GM12892 (cell line): ENCODE measurements at places on chromosomes 16 and 17.

DNA sequence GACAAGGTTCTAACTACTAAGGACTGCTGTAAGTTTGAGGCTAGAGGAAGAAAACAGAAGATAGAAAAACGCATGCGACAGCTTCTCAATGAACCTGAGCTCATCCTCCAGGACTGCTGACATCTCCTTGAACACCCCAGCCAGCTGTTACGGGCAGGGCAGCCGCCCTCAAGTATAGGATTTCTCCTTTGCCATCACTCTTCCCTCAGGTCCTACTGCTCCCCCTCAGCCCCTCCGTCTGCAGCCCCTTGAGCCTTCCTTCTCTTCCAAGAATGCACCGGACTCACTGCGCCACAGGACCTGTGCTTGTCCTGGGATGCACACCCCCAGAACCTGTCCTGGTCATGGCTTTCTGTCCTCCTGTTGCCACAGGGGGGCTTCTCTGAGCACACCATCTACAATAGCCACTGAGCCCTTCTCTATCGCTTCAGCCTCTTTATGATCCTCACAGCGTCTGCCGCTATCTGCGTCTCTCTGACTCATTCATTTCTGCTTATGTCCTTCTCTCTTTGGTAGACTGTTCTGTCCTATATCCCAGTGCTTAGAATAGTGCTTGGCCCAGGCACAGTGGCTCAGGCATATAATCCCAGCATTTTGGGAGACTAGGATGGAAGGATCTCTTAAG, 15.7 kb upstream of the XYLT2 start:
- DNase-seq, result no peak

DNA sequence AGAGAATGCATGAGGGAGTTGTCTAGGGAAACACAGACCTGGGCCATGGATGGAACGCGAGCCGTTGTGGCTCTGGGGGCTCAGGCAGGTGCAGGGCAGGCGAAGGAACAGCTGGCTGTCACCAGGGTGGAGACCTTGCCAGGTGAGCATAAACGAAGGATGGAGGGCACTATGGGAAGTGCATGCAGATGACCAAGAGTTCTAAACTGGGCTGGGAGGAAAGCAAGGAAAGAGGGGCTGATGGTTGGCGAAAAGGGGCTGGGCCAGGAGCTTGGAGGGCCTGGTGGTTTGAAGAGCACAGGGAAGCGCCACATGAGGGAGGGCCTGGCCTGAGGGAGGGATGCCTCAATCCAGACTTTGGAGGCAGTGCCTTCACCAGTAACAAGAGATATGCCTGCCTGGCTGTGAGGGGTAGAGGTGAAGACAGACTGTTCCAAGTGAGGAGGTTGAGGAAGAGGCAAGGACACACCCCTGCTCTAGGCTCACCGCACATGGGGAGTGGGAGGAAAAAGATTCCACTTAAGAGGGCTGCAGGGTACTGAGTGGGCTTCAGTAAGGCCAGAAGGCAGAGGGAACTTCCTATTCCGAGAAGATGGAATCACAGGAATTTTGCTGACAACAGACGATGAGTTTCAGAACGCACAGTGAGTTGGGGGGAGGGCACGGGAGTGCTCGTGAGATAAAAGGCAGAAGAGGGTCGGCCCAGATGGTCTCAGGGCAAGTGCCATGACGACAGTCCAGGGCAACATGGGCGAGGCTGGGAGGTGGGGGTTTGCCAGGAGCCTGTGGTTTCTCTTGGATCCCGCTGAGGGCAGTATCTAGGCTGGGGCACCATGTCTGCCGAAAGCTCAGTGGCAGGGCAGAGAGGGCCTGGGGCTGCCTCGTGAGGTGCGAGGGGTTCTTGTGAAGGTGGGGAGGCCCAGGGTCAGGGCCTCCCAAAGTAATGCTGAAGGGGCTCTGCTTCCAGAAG, 20.6 kb downstream of the B9D1 start:
- DNase-seq, result no peak

DNA sequence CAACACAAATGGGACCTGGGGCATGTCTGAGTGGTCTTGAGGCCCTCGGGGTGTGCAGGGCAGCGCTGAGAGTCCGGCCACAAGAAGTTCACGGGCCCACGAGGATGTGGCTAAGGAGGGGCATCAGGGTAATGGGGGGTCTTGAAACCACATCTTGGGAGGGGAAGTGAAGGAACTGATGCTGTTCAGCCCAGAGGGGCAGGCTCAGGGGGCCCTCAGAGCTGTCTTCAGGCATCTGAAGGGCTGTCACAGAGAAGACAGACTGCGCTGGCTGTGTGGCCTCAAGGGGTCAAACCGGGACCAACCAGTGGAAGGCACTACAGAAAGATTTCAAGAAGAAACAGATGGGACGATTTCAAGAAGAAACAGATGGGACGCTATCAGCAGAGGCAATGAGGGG, 45.1 kb downstream of the ZNF423 start:
- no peak for DNase-seq

DNA sequence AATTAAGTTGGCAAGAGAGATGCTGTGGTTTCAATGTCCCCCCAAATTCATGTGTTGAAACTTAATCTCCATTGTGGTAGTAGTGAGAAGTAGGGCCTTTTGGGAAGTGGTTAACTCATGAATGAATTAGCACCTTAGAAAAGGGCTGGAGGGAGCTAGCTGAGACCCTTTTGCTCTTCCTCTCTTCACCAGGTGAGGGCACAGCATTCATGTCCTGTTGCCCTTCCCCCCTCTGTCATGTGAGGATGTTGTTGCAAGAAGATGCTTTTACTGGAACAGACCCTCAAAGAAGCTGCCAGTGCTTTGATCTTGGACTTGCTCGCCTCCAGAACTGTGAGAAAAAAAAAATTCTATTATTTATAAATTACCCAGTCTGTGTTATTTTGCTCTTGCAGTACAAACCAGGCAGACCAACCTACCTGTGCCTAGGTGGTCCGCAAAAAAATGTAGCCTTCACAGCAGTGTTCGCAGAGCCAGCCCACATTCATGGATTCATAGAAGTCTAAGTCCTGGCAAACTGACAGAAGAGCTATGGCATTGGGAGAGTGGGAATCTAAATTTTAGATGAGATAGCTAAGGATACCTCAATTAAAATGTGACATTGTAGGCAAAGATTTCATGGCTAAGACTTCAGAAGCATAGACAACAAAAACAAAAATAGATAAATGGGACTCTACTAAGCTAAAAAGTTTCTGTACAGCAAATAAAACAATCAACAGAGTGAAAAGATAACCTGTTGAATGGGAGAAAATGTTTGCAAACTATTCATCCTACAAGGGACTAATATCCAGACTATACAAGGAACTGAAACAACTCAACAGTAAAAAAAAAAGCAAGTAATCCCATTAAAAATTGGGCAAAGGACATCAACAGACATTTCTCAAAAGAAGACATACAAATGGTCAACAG, 32.0 kb upstream of the ABCA5 start:
- no peak for DNase-seq

DNA sequence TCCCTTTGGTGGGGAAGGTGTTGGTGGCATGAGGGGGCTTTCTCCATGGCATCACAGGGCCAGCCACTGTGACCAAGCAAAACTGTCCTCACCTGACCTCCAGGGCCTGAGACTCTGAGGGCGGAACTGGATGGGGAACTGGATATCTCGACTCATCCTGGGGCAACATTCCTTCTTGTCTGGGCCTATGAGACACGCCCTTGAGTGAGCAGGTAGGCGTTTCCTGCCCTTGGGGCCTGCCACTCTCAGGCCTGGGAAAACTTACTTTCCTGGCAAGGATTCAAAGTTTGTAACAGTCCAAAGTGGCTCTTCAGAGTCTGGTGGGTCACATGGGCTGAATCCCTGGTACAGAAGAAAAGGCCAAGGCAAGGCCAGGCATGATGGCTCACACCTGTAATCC, 9.6 kb downstream of the MT1X start:
- DNase-seq, result no peak

DNA sequence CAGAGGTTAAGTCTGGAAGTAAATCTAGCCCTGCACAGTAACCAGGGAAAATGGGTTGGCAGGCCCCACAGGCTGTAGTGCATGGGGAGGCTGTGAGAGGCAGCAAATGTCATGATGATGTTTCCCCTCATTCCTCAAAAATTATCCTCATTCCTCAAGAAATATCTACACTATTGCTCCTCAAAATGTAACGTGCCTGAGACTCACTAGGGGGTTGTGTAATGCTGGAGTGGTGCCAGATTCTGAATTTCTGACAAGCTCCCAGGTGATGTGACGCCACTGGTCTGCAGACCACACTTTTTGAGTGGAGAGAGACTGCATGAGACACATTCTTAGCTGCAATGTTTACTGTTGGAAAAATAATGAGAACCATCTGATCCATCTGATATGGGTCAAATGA, 1.2 kb upstream of the MPP3 start:
- no peak for DNase-seq

- DNase-seq, result no peak
Observed at GRCh38 chr16:19831678-19832077, 53.0 kb downstream of the GPRC5B start.
